ENCODE measurements at places on chromosomes 11 and 22.

GRCh38 chr11:121553389-121553788 is 100.6 kb upstream of the SORL1-AS1 start:
- H3K4me1 ChIP-seq, result no peaks in the 10 kb centered on the region
- no peak for DNase-seq
- no peaks in the 10 kb centered on the region for H3K36me3 ChIP-seq
- no peak overlapping the region for H3K4me3 ChIP-seq

DNA sequence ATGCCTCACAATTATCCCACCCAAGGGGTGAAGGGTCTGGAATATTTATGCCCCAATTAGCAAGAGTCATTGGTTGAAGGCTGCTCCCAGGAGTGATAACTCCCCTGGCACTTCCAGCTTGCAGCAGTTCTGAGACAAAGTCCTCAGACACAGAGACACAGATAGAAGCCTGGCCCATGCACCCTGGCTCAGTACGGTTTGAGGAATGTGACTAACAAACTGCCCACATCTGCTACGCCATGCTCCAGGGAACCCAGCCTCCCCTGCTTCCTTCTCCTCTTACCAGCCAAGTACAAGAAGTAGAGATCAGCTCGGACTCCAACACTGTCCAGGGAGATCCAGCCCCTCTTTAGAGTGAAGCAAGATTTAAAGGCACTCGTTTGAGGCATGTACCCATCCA is 48.5 kb upstream of the BMAL1 start:
- peaks cover 26% of the 10 kb centered on the region for H3K4me1 ChIP-seq
- H3K27ac ChIP-seq, result no peak overlapping the region
- no peaks in the 10 kb centered on the region for H3K27me3 ChIP-seq
- no peak for DNase-seq

GRCh38 chr22:38832005-38832978 is 11.5 kb downstream of the NPTXR start:
- H3K27ac ChIP-seq, result no peak overlapping the region
- DNase-seq, result no peak
- no peaks in the 10 kb centered on the region for H3K4me1 ChIP-seq
- no peak overlapping the region for H3K4me3 ChIP-seq
- peaks cover 9% of the 10 kb centered on the region for H3K27me3 ChIP-seq
- H3K36me3 ChIP-seq, result no peaks in the 10 kb centered on the region

DNA sequence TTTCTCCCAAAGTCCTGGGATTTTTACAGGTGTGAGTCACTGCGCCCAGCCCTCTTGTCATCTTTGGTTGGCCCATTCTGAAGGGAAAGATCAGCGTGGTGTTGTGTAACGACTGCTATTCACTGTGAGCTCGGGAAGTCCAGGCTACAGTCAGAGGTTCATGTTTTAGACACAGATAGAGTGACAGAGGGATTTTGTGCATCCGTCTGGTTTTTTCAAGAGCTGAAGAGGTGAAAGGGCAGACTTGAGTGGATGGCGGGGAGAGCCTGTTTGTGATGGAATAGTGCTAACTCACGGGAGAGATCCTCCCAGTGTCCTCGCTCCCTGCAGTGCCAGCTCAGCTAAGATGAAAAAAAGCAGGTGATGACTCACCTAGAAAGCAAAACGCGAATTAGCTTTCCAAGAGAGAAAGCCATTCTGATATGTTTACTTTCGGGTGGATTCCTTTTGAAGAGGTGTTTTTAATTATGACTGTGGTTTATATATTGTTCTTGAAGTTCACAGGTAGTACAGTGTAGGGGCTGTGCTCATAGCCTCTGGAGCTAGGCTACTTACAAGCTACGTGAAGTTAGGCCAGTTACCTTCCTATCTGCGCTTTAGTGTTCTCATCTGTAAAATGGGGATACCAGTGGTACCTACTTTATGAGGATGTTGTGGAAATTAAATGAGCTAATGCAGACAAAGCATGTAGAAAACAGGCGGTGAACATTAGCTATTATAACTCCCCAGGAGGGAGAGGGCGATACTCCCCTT is 67.2 kb downstream of the C11orf91 start:
- no peaks in the 10 kb centered on the region for H3K27me3 ChIP-seq
- H3K36me3 ChIP-seq, result no peaks in the 10 kb centered on the region
- H3K27ac ChIP-seq, result no peak overlapping the region
- peak; percentile 56 for DNase-seq
